Posterior vena cava (tissue), 2 donors: ENCODE measurements at places on chromosomes 7 and 10. TPM values are rescaled to one million over a fixed set of nuclear protein-coding genes. Genes with fewer than 3 reads are reported as not detected.

GRCh38 chr10:48494073-48494472 is 110.8 kb downstream of the ARHGAP22 start:
- DNase-seq = no peak

Gene EPO
- total RNA-seq = not detected

GRCh38 chr7:45055016-45055415 is 33.8 kb downstream of the NACAD start:
- DNase-seq = no peak

- no peak for DNase-seq
Measured at GRCh38 chr10:61541960-61542359, 88.8 kb upstream of the TMEM26 start.

DNA sequence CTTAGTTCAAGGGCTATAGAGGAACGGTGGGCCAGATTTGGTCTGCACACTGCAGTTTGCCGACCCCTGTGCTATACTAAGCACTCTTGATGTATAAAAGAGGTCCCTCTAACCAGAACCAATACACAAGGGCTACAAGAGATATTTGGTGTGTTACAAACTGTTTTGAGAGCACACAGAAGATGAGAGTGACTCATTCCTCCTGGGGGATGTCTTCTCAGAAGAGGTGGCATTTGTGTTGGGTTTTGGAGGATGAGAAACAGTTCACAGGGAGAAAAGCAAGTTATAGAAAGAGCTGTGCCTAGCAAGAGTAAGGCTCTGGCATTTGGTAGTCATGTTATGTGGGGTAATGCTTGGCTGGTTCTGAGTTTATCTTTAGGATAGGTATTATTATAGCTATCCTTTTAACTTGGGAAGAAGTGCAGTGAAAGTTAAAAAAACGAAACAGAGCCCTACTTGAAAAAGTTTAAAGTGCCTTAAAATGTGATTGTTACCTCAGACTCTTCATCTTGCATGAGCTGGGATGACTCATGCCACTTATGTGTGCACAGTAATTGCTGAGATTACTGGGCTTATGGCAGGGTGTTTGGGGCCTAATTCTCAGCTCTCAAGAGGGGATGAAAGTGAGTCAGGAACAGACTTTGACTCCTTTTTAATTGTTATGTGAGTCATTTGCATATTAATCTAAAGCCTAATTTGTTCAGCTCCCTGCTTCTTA is 160.4 kb downstream of the KIF20B start:
- no peak for DNase-seq

DNA sequence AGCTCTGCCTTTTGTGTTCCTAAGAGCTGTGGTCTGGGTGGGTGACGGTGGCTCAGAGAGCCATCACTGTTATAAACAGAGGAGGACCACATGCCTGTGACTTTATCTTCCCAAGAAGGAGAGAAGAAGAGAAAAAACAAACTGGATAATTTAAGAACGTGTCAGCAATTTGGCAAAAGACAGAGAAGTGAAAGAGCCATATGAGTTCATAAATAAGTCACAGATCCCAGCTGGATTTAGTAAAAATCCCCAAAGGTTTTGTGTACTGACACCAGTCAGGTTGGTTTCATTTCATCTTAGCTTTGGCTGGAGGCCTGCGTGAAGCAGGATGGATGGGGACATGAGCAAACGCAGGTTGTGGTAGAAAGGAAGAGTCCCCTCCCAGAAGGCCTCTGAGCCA is 120.7 kb downstream of the CXCL12 start:
- DNase-seq = no peak
